ENCODE measurements at places on chromosomes 4 and X. TPM values are rescaled to one million over a fixed set of nuclear protein-coding genes. Genes with fewer than 3 reads are reported as not detected.

DNA sequence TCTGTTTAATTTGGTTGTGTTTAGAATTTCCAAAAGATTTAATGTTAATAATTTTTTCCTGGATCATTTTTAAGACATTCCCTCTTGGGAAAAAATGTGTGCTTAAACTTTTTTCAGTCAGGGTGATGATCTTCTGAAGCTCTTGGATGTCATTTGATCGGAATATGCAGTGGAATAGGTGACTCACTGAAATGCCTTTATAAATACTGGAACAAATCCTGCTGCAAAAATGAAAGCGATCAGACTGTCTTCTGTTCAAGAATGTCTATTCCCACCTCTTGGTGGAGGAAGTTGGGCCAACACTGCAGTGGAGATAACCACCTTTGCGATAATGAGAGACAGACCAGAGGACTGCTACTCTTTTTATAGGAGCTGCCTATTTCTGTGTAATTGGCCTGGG is 46.7 kb downstream of the LARP1B start:
- DNase-seq = no peak

- DNase-seq = no peak
Measured at GRCh38 chrX:22339459-22339858, 66.7 kb downstream of the CBLL2 start.

GRCh38 chr4:3225071-3225850 is 23.7 kb upstream of the MSANTD1 start:
- DNase-seq = peak; percentile 42

- DNase-seq = no peak
Measured at GRCh38 chr4:19735012-19735411, 516.7 kb upstream of the SLIT2 start.

DNA sequence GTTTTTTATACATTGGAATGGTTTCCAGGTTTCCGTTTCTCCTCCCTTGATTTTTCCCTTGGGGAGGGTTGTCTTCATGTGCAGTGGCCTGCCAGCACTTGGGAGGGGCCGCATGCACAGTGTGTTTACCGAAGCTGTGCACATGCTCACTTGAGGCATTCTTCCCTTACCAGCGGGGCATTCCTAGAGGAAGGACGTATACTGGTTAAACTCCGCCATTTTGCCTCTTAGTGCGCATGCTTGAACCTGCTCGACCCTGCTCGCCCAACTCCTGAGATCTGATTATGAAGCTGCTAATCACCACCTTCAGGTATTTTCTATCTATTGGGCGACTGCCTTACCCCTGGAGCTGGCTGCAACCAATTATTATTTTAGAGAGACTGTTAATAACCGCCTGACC is 76.2 kb downstream of the CXCL13 start:
- no peak for DNase-seq

- no peak for DNase-seq
Measured at GRCh38 chrX:94645726-94646125, 971.7 kb downstream of the FAM133A start.

DNA sequence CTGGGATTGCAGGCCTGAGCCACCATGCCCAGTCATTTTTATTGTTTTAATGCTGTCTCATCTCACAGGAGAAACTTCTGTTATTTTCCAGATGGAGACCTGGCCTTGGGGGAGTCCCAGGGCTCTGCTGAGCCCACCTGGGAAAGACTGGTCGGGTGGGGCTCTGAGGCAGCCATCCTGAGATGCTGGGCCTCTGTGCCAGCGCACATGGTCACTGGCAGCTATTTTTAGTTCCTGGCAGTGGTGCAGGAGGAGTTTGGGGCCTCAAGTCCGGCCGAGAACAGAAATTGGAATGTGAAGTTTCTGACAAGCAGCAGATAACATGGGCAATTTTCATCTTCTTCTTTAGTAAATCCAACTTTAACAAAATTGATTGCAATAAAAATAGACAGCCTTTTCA is 44.5 kb downstream of the SORCS2 start:
- DNase-seq = no peak

DNA sequence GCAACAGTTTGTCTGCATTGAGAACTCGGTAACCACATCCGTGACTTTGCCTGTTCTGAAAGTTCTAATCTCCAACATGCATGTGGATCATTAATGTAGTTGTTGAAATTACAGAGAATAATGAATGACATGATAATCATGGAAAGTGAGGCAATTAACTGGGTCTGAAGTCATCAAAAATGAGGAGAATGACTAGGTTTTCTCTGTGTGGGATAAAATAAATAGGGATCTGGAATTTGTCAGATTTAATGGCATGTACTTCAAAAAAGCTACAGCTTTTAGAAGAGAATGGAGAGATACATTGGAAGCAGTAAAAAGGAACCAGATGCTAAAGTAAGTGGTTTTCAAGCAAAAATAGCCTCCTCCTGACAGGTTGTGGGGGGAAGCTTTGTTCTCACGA is 59.3 kb downstream of the AFM start:
- DNase-seq = no peak

DNA sequence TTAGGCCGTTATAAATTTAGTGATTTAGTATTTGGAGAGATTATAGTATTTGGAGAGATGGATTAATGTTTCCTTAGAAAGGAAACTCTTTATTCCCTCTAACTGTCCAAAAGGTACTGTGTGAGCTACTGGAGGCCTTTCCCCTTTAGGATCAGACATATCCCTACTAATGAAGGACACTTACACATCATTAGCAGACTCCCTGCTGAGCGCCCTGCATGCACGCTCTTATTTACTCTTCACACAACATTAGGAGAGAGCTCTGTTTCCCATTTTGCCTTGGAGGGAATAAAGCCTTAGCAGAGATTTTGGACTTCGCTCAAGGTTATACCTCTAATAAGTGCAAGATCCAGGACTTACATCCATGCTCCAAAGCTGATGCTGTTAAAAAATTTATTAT is 17.8 kb upstream of the STOX2 start:
- DNase-seq = no peak

DNA sequence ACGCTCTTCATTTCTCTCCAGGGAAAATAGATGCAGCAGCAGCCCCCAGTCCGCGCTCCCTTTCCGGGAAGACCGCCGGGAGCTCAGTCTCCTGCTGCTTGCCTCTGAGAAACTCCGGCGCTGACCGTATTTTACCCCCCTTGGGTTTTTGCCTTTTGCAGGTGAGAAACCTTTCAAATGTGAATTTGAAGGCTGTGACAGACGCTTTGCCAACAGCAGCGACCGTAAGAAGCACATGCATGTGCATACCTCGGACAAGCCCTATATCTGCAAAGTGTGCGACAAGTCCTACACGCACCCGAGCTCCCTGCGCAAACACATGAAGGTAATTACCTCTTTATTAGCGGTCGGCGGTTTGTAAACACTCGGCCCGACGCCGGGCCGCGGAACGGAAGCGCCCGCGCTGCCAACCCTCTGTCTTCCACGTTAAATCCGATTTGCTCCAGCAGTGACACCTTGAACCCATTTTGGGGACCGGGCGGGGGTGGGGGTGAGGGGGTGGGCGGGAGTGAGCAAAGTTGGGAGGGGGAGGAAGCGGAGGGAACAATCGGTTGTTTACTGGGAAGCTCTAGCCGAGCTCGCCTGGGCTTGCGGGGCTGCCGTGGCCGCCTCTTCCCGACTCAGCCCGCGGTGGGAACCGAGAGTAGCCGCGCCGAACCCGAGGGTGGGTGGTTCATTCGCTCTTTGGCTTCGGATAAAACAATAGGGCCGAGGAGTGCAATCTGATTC is 3.0 kb downstream of the ZIC3 start:
- DNase-seq = no peak

DNA sequence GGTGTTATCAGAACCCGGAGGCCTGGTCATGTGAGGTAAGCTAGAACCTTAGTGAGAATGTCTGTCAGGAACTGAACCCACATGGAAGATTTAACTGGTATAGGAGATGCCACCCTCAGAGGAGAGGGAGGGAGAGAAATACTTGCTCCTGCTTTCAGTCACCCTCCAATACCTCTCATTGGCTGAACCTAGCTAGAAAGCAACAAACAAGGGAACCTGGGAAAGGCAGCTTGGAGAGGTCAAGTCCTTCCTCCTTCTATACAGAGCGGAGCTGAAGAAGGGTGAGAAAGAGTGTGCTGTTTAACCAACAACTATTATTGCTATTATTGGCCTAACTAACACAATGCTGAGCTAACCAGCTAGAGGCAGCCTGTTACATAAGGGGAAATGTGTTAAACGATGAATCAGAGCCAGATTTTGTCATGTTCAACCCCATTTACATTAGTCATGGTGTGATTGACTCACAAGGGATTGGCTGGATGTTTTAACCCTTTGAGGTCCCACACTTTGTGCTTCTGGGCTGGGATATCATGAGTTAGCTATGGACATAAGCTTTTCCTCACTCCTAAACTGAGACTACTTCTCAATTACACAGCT is 96.5 kb upstream of the ESX1 start:
- no peak for DNase-seq

DNA sequence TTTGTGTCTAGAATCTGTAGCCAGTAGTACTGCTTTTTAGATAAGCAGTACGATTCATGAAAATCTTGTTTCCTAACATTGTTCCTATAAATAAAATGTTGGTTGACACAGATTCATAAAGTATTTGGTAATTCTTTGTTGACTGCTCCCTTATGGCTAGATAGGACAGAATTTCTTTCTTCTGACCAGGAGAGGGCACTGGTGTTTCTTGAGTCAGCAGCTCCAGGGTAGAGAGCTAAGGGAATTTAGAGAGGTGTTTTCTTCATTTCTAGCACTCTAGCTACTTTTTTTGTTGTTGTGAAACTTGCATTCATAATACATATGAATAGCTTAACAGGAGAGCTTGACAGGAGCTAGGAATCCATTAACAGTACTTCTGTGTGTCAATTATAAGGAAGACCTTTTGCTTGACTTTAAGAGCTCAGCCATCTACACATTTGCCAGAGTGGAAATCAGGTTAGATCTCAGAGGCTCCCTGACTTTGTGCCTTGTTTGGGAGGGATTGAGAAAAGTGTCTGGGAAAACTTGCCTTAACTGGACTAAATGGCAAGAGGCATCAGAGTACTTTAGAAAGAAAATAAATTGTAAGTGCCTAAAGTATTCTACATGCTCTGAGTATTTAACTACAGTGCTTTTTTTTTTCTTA is 756.1 kb downstream of the SH3BGRL start:
- DNase-seq = no peak

DNA sequence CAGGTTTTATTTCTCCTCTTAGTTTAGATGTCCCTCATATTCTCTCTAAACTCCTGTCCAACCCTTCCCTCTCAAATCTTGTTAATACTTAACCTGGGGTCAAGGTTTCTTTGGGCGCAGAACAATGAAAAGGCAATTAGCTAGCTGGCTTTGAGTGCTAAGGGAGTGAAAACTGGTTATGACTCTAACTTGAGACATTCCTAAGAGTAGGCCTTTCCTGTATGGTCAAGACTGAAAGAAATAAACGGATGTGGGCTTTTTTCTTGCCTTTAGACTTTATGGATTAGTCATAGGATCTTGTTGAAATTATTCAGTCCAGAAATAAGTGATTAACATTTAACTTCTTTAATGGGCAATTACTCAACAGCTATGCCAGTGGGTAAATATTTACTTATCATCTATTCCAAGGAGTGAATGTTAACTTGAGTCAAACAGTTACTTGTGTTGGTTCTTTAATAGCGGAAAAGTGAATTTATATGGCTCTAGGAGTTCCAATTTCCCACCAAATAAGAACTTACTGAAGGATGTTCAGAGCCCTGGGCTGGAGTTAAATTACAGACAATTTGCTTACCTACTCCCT is 141.7 kb upstream of the SCML1 start:
- DNase-seq = no peak

DNA sequence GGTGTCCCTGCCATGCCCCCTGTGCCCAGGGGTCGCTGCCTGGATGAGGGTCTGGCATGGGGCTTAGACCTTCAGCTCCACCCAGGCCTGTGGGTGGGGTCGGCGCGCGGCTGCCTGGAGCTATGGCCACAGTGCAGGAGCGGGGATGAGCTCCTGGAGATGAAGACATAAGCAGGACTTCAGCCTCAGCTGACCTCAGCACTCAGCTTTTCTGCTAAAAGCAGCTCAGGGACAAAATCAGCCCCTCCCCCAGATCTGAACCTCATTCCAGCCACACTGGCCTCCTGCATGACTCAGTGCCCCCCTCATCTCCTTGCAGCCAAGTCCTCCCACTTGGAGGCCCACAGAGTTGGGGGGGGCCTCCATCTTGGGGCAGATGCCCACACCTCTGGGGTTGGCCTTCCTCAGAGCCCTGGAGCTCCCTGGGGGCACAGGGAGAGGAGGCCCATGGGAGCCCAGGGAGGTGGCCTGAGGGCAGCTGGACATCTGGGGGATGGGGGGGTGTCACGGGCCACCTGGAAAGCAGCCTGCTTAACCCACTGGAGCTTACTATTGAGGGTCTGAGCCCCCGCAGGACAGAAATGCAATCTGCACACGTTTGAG is 19.4 kb upstream of the CPLX1 start:
- DNase-seq = peak; percentile 69

DNA sequence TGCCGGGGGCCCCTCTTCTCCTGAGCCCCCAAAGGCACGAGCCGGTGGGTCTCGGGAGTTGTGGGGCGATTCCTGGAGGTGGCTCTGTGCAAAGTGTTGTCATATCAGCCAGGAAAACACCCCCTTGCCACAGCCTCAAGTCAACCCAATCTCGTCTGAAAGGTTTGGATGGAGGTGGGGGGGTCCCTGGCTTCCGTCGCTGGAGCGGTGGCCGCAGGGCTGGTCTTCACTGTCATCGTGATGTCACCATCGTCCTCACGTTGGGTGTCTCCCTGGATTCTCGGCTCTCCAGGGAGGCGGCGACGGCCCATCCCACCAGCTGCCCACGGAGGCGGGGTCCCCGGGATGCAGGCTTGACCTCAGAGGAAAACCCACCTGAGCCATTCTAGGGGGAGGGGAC is 38.3 kb upstream of the PPP2R3B start:
- no peak for DNase-seq

GRCh38 chr4:84167093-84167492 is 332.0 kb downstream of the NKX6-1 start:
- DNase-seq = no peak

GRCh38 chrX:7149411-7149810 is 1.5 kb upstream of the PUDP start:
- no peak for DNase-seq

GRCh38 chr4:153549405-153549804 is 83.2 kb downstream of the TMEM131L start:
- DNase-seq = no peak

- DNase-seq = no peak
Measured at GRCh38 chr4:98613453-98614075, 44.8 kb downstream of the TSPAN5 start.

GRCh38 chrX:630612-631496 is at the start of gene SHOX:
Gene SHOX (plus strand): TSS chrX:630791. CDS start chrX:630898, 107 bp downstream.
- no peak for DNase-seq

- no peak for DNase-seq
Measured at GRCh38 chr4:985123-985830, 1.6 kb upstream of the IDUA start.

- DNase-seq = no peak
Measured at GRCh38 chr4:164779080-164779479, 25.1 kb downstream of the SMIM31 start.

The TRIM61 gene
- total RNA-seq = 0.94 TPM

The SERTM2 gene
- total RNA-seq = not detected

The RHOXF2B gene
- total RNA-seq = not detected

The HCCS gene
- 18.1 TPM for total RNA-seq

The ZNF185 gene
- total RNA-seq = 13.5 TPM

The C4orf51 gene
- total RNA-seq = not detected

The F8A3 gene
- total RNA-seq = 4.1 TPM
